Smooth muscle cell of trachea (primary cell): ENCODE measurements at places on chromosomes 3 and 15. TPM values are rescaled to one million over a fixed set of nuclear protein-coding genes. Genes with fewer than 3 reads are reported as not detected.

The SH2D7 gene
- total RNA-seq: under 0.01 TPM in 1 of 2 replicates, not detected in the other

The HYAL1 gene
- 4.2 and 6.1 TPM in 2 replicates for total RNA-seq

The MUC20 gene
- under 0.01 and 0.50 TPM in 2 replicates for total RNA-seq

The SCN11A gene
- under 0.01 and 0.17 TPM in 2 replicates for total RNA-seq

The SPINK8 gene
- not detected in 2 replicates for total RNA-seq

The GOLGA8R gene
- 3.6 and 3.9 TPM in 2 replicates for total RNA-seq

The COLQ gene
- 0.15 and 0.66 TPM in 2 replicates for total RNA-seq

The SLC24A5 gene
- total RNA-seq: not detected in 2 replicates

The COL7A1 gene
- total RNA-seq: 22.5 and 52.6 TPM in 2 replicates

The IL5RA gene
- total RNA-seq: not detected in 2 replicates

The BLM gene
- total RNA-seq: 0.33 and 6.4 TPM in 2 replicates

The SEMA6D gene
- 6.6 and 11.5 TPM in 2 replicates for total RNA-seq

The POTEB gene
- not detected in 2 replicates for total RNA-seq

The CELSR3 gene
- total RNA-seq: 1.0 and 3.5 TPM in 2 replicates

The PLOD2 gene
- 66.2 and 73.2 TPM in 2 replicates for total RNA-seq

The LRTM1 gene
- not detected in 2 replicates for total RNA-seq

The DISP2 gene
- under 0.01 and 2.2 TPM in 2 replicates for total RNA-seq

The PLSCR2 gene
- not detected in 2 replicates for total RNA-seq

The CCDC54 gene
- total RNA-seq: not detected in 2 replicates

The GPR149 gene
- not detected in 2 replicates for total RNA-seq

The TPRG1 gene
- 0.15 and 0.17 TPM in 2 replicates for total RNA-seq

The CYB561D2 gene
- 29.6 and 38.5 TPM in 2 replicates for total RNA-seq

The STRIT1 gene
- total RNA-seq: not detected in 2 replicates

The LMCD1 gene
- 13.5 and 41.8 TPM in 2 replicates for total RNA-seq

The GPR27 gene
- total RNA-seq: under 0.01 TPM in 1 of 2 replicates, not detected in the other

The THRB gene
- total RNA-seq: 2.0 and 2.5 TPM in 2 replicates

The CYP1A2 gene
- not detected in 2 replicates for total RNA-seq

The NANOGP8 gene
- 0.15 and 0.33 TPM in 2 replicates for total RNA-seq

The KNL1 gene
- 1.2 and 28.2 TPM in 2 replicates for total RNA-seq

The XCR1 gene
- total RNA-seq: under 0.01 TPM in 1 of 2 replicates, not detected in the other

The ANKUB1 gene
- not detected in 2 replicates for total RNA-seq

The GOLGA8G gene
- total RNA-seq: not detected in 2 replicates

The TEX55 gene
- total RNA-seq: not detected in 2 replicates

The HIGD2B gene
- 0.15 TPM in 1 of 2 replicates, not detected in the other for total RNA-seq

The GLDN gene
- 35.1 and 127 TPM in 2 replicates for total RNA-seq

The GOLGA8T gene
- total RNA-seq: not detected in 2 replicates

The SNTN gene
- total RNA-seq: not detected in 2 replicates

The CATSPER2 gene
- 0.50 and 3.1 TPM in 2 replicates for total RNA-seq

The DCLK3 gene
- total RNA-seq: not detected in 2 replicates

The ARGFX gene
- not detected in 2 replicates for total RNA-seq

The RAB6B gene
- 0.44 and 1.2 TPM in 2 replicates for total RNA-seq

The MEIS2 gene
- total RNA-seq: 51.1 and 60.0 TPM in 2 replicates

The PRSS50 gene
- total RNA-seq: not detected in 2 replicates

The KLHL6 gene
- total RNA-seq: not detected in 2 replicates

The CCR2 gene
- not detected in 2 replicates for total RNA-seq

The HAPLN3 gene
- total RNA-seq: 0.87 and 5.3 TPM in 2 replicates

The GOLGA6A gene
- total RNA-seq: not detected in 2 replicates

The C3orf85 gene
- not detected in 2 replicates for total RNA-seq

The TMEM212 gene
- total RNA-seq: not detected in 2 replicates

The HRH1 gene
- 17.2 and 35.6 TPM in 2 replicates for total RNA-seq

The KBTBD13 gene
- total RNA-seq: under 0.01 and 0.17 TPM in 2 replicates

The AGTR1 gene
- 2.3 and 3.3 TPM in 2 replicates for total RNA-seq

The CMSS1 gene
- total RNA-seq: 6.3 and 17.3 TPM in 2 replicates
